ENCODE measurements at places on chromosomes 11 and 22.

DNA sequence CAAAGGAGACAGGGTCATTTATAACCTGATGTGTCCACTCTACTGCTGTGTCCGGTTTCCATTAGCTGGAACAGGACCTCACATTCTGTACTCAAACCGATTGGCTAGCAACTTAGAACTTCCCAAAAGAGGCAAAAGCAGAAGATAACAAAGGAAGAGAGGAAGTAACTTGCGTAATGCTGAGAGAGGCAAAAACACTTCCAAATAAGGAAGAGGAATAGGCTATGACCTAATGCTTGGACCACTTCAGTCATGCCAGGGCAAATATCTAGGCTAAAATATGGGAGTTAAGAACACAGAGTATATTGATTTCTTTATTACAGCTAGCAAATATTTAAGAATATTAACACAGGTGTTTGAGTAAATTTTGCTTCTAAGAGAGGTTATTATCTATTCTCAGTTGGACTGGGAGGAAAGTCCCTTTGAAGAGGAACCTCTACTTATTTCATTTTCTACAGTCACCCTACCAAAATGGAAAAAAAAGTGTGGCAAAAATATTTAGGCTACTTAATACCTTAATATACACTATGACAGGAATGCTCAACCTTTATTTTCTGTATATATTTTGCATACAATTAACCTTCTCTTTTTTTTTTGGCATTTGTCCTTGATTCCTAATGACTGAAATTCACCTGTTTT is 499.8 kb upstream of the CHORDC1 start:
- no peak for DNase-seq

DNA sequence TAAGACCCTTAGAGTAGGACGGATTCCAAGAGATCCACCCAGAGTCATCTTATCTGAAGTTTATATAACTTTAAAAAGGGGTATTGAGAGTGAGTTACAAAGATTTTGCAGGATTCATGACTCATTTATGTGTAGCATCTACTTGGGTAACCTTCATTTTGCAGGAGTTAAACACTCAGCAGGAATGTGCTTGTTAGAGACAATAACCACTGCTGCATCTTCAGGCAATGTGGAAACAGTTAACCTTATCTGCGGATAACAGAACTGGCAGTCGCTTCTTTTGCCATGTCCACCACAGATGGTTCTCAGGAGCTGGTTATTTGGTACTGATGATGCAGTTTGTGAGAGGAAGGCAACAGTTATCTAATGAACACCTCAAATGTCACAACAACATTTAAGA is 417.9 kb upstream of the DDI1 start:
- DNase-seq: peak; percentile 86

DNA sequence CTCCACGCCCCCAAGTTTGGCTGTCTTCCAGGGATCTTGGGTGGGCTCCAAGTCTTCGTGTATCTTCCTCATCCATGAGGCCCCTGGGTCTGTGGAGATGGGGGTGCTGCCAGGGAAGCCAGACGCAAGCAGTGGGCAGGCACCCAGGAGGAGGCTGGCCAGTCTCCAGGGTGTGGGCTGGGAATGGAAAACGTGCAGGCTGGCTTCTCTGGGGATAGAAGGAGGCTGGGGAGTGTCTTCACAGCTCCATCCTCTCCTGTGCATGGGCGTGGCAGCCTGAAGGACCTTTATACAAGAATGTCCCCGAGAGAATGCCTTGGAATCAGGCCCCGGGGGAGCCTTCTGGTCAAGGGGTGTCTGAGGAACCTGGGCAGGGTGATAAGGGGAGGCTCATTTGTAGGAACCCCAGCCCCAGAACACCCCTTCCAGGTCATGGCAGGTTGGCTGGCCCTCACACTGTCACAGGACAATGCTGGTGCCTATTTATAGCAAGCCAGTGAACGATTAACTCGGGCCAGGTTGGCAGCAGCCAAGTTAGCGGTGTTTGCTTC is 14.0 kb downstream of the SGSM1 start:
- no peak for DNase-seq

GRCh38 chr11:78838417-78838816 is 263.8 kb upstream of the NARS2 start:
- no peak for DNase-seq

DNA sequence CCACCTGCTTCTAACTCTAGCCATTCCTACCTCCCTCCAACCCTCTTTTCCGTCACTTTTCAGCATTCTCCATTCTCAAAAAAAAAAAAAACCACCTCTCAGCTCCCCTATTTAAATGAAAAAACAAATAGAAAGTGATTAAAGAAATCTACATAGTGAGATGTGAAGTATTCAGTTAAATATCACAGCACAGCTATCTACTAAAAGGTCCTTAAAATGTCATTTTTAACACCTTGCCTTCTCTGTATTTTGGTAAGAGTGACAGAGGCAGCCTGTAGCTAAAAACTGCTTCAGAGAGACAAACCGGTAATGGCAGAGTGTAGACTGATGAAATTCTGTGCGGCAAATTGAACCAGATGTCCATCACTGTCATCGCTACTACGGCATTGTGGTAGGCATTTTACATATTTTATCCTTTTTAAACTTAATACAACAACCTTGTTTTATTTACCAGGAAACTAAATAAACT is 346 bp upstream of the ALG9 start:
- no peak for DNase-seq

DNA sequence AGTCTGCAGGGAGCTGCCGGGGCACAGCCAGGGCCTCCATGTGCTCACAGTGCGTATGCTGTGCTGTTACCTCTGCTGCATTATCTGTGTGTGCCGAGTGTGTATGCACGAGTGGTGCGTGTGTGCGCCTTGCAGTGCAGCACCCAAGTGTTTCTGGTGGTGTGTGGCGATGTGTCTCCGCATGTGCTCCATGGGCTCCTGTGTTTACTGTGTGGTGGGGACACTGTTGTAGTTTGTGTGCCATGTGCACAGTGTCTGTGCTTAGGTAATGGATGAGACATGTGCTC is 31.4 kb downstream of the KCNC1 start:
- DNase-seq: no peak

DNA sequence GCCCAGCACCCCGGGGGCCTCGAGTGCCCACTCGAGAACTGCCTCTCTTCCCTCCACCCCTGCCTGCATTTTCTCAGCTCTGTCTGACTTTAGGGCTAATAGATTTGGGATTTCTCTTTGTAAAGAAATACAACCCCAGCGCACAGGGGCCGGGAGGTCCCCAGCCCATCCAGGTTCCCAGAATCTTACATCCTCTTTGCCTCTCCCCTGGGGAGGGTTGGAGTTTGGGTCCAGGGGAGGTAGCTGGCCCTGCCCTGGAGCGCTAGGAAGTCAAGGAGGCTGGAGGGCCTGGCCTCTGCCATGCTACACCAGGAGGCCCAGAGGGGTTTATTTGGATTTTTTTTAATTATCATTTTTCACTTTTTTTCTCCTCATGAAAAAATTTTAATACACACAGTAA is 65.7 kb upstream of the LMO1 start:
- no peak for DNase-seq

DNA sequence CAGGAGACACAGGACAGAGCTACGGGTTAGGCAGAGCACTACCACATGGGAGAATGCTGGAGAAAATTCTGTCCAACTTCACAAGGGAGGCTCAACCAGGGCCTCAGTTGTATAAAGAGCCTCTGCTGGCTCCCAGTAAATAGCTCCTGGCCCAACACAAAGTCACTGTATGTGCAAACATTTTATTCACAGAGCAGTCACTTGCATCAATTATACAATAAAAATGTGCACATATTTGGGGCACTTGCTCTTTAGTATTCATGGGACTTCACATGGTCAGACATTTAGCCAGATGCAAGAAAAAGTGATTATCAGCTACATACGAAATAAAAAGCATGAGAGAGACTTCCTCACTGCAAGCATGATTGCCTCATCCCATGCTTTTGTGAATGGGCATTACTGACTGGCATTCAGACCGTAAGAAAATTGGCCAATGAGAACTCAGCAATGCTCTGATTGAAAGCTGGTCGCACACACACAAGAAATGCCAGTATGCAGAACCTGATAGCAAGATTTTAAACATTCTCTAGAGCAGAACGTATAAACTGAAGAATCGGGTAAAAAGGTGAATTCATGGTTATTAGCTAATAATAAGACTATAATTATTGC is 39.4 kb downstream of the BLID start:
- no peak for DNase-seq

DNA sequence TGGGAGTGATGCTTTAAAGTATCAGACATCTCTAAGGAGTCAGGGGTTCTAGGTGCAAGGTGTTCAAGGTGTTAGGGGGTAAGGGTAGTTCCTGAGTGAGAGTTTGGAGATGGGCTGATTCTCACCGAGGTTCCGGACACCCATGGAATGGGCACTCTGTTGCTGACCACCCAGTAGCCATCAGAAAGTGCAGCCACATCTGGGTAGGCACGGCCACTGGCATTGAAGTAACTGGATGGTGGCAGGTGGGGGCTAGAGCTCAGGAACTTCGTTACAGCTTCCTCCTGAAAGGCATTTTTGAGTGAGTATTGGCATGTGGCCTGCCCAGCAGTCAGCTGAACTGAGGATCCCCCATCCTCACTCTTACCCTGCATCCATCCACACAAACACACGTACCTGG is 3.0 kb upstream of the TAF10 start:
- DNase-seq: no peak

- DNase-seq: peak; percentile 58
Measured at GRCh38 chr11:84905411-84905810, 721.7 kb downstream of the DLG2 start.

DNA sequence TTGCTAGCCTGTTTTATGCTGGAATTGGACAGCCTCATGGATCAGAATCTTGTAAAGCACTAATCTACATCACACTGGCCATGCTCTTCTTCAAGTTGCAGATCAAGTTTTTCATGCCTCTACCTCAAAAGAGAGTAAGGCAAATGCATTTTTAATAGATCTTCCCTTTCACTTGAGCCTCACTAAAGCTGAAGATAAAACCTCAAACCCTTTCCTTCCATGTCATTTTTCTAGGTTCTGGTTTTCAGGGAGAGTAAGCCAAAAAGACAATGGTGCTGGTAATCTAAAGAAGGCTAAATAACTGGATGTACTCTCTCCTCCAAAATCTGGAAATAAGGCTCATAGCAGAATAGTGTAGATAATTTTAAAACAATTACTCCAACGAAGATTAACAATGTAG is 28.3 kb downstream of the POU2AF1 start:
- no peak for DNase-seq

DNA sequence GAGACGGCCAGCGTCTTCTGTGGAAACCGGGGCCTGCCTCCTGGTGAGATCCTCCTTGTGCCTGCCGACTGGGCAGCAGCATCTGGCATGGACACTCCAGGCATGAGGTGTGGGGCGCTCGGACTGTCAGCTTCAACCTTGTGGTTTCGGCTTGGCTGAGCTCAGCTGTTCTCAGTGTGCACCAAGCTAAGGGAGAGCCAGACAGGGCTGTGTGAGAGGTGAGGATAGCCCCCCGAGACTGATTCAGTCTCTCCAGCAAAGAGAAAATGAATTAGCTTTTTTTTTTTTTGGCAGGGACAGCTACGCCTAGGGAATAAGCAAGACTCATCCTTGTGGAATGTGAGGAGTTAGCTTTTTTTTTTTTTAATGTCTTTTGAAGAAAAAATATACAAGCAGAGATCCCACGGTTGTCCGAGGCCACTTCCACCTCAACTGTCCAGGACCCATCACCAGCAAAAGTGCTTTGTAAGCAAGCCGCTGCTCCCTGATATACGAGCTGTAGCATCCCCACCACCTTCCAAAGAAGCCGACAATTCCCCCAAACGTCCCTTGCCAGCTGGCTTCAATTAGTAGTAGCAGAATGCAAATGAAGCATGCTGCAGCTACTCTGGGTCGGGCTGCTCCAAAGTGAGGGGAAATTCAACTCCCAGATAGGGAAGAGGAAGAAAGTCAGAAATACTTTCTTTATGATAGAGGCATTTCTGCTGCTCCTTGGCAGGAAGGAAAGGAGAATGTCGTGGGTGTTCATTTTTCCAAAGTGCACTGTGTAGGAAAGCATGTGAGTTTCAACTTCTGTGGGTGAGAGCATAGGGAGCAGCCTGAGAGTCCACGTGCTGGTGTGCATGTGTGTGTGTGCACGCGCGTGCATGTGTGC is 9.7 kb upstream of the THY1 start:
- DNase-seq: peak; percentile 94

DNA sequence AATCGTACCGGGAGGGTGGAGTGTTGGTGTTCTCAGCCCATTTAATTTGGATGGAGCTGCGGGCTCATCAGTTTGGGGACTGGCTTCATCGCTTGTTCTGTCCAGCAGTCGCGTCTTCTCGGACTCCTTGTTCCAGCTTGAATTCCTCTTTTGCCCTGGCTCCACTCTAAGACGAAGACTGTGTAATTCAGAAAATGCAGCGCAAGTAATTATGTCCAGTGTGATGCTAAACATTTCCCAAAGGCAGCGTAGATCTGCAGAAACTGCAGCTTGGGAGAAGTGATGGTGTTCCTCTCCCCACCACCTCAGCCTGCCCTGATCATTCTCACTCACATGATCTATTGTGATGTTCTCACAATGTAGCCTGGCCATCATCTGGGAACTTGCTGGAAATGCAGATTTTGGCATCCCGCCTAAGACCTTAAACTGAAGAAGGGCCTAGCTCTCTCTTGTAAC is 666 bp downstream of the SLC25A18 start:
- peak; percentile 77 for DNase-seq

DNA sequence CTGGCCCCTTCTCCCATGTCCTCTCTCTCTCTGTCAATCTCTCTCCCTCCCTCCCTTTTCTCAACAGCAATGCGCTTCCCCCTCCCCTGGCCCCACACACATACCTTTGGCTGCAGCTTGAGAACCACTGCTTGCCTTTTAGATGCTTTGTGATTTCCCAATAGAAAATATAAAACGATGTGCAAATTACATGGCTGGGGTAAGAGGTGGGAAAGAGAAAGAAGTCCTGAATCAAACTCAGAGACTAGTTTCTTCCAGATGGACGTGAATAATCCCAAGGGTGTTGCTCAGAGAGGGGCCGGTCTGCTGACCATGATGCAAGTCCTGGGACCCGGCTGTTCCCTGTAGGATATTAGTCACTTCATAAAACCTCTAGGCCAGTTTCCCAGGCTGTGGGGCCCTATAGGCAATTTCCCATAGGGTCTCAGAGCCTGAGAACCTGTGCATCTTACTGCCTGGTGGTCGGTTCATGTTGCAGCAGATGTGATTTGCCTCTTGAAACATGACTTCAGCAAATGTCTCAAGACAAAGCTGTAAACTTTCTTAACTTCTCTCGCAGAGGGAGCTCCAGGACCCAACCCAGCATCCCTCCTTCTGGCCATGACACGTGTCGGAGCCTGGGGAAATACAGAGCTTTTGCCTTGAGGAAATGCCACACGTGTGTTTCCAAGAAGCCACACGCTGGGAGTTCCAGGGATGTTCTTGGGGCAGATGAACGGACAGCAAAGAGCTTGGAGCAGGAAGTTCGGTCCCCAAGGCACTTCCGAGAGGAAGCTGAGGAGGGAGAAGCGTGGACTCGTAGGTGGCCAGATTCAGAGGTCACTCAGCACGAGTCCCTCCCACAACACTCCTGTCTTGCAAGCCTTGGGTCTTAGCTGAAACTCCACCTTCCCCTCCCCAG is 34.5 kb upstream of the ETS1 start:
- DNase-seq: peak; percentile 97

GRCh38 chr11:45899448-45900174 is 7.5 kb downstream of the FREY1 start:
- peak; percentile 81 for DNase-seq

- no peak for DNase-seq
Measured at GRCh38 chr11:57812634-57813033, 51.0 kb downstream of the CTNND1 start.

GRCh38 chr11:124474779-124475178 is 29.3 kb upstream of the OR8B8 start:
- DNase-seq: no peak

Measured in AG10803 (cell line).